Gastroesophageal sphincter (tissue), 4 donors: ENCODE measurements at places on chromosomes 2 and 18.

DNA sequence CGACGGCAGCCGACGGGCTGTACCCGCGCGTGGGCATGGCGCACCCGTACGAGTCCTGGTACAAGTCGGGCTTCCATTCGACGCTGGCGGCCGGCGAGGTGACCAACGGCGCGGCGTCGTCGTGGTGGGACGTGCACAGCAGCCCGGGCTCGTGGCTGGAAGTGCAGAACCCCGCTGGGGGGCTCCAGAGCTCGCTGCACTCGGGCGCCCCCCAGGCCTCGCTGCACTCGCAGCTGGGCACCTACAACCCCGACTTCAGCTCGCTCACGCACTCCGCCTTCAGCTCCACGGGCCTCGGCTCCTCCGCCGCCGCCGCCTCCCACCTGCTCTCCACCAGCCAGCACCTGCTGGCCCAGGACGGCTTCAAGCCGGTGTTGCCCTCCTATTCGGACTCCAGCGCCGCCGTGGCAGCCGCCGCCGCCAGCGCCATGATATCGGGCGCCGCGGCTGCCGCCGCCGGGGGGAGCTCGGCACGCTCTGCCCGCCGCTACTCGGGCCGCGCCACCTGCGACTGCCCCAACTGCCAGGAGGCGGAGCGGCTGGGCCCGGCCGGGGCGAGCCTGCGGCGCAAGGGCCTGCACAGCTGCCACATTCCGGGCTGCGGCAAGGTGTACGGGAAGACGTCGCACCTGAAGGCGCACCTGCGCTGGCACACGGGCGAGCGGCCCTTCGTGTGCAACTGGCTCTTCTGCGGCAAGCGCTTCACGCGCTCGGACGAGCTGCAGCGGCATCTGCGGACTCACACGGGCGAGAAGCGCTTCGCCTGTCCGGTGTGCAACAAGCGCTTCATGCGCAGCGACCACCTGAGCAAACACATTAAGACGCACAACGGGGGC, 2.0 kb downstream of the SP9 start:
- ATAC-seq = no peak

DNA sequence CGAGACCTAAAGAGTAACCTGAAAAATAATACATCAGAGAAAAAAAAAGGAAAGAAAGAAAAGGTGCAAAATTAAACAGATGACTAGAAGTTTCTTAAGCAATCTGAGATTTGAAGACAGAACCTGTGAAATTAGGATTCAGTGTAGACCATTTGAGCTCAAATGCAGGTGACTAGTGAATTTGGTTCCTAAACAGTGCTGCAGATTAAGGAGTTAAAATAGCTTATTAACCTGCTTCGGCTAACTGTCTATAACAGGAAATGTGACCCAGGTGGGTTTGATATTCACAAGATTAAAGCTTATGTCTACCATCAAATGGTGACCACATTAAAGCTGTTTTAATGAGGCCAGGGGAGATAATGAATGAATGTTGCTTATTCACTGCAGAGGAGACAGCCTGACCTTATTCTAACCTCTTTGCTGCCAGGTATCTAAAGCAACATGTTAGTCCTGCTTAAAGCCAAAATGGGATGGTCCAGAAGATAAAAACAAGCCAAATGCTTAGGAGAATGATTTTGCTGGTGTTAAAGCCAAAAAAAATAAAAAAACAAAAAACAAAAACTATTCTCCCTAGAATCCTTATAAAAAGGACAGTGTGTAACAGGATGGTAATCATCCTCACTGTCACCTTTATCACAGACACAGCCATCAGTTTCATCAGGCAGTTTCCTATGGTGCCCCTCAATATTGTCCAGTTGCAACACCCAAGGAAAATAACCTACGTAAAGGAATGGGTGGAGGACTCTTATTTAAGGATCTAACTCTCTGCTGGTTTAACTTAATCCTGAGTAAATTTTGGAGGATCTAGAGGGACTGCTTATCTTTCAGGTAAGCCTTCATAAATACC, 769.0 kb upstream of the ZEB2 start:
- no peak for ATAC-seq

GRCh38 chr2:52144590-52144989, 1112.7 kb upstream of the NRXN1 start:
- ATAC-seq = no peak

DNA sequence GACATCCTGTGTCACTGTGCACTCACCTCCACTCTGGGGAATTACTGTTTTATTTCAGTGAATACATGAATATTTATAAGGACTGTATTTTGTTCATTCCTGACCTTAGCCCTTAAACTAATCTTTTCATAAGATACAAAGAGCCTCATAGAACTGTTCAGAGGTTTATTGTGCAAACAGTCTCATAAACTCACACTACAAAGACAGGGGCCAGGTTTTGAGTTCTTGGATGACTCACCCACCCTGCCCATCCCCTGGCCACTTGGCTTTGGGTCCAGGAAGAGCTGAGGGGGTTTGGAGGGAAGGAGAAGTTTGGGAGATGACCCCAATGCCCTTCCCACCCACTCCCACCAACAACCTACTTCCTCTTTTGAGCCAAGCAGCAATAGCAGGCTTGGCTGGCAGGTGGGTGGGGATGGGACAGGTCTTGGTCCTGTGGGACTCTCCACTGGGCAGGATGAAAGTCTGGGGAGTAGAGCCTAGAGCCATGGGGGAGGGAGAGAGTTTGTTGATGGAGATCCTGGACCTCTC, 43.1 kb upstream of the IL1R2 start:
- ATAC-seq = no peak

DNA sequence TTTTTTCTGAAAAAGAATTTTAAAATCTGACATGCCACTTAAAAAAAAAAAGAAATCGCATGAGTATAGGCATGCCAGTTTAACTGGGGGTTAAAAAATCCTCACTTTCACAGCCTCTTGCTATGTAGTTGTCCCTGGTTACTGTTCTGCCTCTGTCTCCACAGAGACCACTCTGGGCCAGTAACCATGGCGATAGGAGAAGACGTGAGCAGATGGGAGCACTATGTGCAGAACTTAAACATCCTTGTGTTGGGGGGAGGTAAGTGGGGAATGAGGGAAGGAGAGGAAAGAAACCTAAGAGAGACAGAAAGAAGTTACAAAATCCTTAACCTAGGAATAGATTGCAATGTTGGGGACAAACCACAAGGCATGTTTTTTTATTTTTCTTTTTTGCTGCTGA, 75.9 kb upstream of the CYRIA start:
- ATAC-seq = no peak
